ENCODE measurements at places on chromosomes 2 and 18.
A peak's percentile ranks its signal among the peaks of the same experiment; 100 is the strongest.

GRCh38 chr2:224832207-224832606 is 116.0 kb upstream of the CCDC195 start:
- no peak for DNase-seq

GRCh38 chr2:110852541-110853263 is 120.3 kb downstream of the ACOXL start:
- DNase-seq: no peak

GRCh38 chr2:24459224-24460161 is 31.6 kb upstream of the NCOA1 start:
- no peak for DNase-seq

GRCh38 chr2:106577255-106577651 is 90.1 kb downstream of the CD8B2 start:
- no peak for DNase-seq

GRCh38 chr2:205775097-205775877 is 93.0 kb downstream of the NRP2 start:
- no peak for DNase-seq

- no peak for DNase-seq
Observed at GRCh38 chr2:18282026-18282425, 278.4 kb downstream of the RDH14 start.

- DNase-seq: no peak
Observed at GRCh38 chr2:173986805-173987204, 21.6 kb upstream of the SP3 start.

DNA sequence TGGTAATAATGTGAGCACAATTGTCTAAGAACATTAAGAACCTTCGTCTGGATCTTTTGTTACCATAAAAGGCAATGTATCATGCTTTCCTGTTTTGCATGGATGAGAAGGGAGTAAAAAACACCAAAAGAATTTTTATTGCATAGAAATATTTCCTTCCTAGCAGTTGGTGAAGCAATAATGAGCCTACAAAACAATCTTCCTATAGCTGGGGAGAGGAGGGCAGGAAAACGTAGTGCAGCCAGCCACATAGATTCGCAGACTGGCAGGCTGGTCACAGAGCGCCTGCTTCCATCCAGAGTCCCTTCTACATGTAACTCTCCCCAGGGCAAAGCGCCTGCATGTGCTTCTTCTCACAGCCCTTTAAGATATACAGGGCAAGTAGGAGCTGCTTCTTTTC is 190.4 kb downstream of the BABAM2 start:
- no peak for DNase-seq

DNA sequence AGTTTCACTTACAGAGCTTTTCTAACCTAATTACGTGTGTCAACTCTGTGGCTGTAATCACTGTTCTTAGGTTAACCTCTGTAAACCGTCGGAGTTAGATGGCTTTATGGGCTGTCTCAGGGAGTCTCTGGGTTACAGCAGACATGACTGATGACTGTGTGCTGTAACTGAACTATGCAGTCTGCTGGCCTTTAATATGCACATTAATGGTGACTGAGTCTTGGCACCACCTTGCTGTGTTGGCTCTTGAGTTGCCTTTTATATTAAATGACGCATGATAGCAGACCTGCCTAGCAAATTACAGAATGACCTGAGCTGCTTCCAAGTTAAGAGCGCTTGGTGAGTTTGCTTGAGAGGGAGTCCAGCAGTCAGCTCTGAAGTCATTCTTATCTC is 90.1 kb downstream of the ACKR3 start:
- no peak for DNase-seq

GRCh38 chr2:173898178-173898668 is 67.0 kb downstream of the SP3 start:
- DNase-seq: no peak

DNA sequence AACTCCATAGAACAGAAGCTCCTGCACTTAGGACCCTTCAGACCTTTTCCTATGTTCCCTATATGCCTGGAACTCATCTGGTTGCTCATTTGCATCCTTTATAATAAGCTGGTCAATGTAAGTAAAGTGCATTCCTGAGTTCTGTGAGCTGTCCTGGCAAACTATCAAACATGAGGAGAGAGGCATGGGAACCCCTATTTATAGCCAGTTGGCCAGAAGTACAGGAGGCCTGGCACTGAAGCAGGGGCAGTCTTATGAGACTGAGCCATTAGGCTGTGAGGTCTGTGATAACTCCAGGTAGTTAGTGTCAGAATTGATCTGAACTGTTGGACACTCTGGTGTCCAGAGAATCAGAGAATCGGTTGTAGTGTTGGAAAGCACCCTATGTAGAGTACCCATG is 88.4 kb downstream of the EHD3 start:
- no peak for DNase-seq

GRCh38 chr18:59060551-59060950 is 79.1 kb upstream of the SEC11C start:
- no peak for DNase-seq

DNA sequence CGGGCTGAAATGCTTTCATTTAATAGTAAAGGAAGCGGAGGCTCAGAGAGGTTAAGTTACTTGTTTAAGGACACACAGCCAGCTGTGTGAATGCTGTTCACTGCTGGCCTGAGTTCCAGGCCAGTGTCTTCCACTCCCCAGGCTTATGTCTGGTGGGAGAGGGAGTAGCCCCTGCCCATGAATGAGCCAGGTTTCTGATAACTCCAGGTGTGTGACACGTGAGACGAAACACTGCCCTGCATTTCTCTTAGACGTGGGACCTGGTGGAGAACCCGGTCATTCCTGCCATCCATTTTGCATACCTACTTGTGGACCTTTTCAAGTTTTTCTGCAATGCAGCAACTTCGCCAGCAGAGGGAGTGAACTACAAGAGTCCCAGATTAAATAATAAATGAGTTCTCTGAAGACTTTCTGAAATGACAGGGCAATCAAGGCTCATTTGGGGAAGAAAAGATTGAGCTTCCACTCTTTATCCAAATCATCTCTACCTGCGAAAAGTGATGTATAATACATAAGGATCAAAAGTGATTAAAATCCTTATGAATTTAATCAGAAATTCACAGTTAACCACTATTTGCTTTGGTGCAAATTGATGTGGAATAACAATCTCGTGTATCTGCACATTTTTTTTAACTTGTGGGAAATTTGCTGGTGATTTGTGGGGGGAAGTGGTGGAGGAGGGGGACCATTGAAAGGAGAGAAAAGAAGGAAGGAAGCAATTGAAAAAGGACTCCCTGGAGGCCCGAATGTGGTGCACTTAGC is 79.4 kb upstream of the ASB18 start:
- peak; percentile 11 for DNase-seq

DNA sequence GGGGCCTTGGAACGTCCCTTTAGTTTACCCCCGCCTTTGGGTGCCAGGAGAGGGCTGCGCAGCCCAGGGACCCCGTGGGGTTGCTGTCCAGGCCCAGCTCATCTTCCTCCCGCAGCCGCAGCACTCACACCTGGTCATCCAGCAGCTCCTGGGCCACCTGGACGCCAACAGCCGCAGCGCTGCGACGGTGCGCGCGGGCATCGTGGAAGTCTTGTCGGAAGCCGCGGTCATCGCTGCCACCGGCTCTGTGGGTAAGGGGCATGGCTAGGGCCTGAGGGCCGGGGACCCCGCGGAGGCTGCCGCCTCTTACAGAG is 37.2 kb downstream of the POMC start:
- no peak for DNase-seq

DNA sequence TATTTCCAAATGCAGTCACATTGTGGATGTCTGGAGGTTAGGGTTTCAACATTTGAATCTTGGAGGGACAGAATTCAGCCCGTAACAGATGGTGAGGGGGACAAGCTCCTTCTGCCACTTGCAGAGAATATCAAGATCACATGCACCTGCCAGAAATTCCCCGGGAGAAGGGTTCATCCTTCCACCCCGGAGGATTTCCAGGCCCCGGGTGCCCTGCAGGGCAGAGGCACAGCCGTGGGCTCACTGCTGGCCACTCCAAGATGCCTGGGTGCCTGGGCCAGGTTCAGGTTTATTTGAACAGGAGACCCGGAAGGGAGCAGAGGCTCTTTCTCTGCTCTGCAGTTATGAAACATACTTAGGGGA is 38.2 kb upstream of the MGAT4A start:
- DNase-seq: no peak

DNA sequence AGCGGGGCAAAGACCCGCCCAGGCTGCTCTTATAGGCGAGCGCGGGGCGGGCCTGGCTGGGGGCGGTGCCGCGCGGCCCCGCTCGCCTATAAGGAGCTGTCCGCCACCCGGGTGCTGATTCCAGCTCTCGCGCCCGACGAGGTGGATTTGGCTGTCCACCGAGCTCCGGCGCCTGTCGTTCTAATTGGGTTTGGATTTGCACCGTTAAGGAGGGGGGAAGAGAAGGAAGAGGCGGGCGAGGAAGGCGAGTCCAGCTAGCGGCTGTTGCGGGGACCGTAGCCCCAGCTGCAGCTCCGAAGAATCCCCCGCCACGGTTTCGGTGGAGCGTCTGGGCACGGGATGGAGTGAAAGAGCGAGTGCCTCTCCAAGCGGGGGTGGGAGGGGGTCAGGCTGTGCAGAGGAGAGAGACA is at the start of gene CNTNAP5:
CNTNAP5 (plus strand) TSS at position 117 of the 410 bp plus-strand sequence. CDS start 364 bp downstream, outside the sequence.
- no peak for DNase-seq

GRCh38 chr2:138000009-138000408 is 35.7 kb downstream of the HNMT start:
- no peak for DNase-seq

DNA sequence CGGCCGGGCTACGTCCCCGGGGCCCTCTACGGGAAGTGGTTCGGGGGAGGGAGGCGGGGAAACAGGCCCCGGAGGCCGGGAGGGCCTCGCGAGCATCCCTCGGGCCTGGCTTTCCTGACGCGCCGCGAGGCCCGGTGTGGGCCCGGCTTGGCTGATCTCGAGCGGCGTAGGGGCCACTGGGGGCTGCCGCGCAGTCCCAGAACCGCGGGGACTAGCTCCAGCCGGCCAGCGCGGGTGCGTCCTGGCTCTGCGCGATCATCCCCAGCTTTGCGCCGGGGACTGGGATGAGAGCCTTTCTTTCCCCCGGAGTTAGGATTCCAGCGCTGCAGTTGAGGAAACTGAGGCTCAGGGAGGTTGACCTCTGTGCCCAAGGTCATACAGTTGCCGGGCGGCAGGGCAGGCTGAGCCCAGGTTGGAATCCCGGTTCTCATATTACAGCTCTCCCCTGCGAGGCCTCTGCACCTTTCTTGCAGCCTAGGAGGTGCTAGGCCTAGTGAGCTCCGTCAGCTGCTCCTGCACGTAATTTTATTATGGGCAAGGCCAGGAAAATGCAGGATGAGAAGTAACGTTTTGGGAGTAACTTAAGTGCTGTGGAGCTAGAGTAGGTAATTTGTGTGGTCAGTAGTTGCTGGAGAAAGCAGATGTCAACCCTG is 501 bp downstream of the LPIN1 start:
- DNase-seq: no peak

- DNase-seq: no peak
Observed at GRCh38 chr2:159605441-159606178, 10.7 kb downstream of the BAZ2B start.

DNA sequence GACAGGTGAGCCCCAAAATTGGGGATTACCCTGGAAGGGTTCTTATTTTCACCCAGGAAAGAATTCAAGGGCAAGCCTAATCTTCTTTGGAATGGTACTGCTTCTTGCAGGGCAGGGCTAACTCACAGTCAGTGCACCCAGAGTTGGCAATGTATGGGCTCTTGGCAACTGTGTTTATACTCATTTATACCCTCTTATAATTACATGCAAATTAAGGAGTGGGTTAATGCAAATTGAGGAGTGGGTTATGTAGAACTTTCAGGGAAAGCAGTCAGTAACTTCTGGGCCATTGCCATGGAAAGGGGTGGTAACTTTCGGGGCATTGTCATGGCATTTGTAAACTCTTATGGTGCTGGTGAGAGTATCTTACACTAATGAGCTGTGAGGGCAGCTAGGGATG is 59.2 kb downstream of the SERPINB8 start:
- no peak for DNase-seq

DNA sequence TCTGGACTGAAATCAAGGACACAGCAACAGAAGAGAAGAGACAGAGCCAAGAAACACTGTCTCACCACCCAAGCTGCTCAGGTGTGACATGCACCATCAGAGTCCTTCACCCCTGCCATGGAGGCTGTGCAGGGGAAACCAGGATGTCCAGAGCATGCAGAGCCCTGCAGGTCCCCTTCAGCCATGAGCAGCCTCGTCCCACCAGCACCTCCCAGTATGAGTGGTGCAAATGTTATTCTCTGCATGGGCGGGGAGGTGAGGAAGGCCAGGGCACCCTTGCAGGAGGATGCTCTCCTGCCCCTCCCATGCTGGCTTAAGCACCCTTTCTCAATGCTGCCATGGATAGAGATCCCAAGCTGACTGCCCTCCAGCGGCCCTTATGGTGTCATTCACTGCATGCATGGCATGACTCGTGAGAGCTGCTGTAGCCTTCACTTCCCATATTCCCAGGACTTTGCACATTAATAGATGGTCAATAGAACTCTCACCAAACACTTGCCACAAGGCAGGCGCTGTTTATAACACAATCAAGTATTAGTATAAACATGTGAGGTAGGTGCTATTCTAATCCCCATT is 171.0 kb downstream of the ANAPC1 start:
- no peak for DNase-seq

All from stimulated activated CD8-positive, alpha-beta memory T cell treated with anti-CD3 and anti-CD28 coated beads, Interleukin-4, amount 100 ng/mL, for 1 hour (primary cell).